KG1 (cell line): ENCODE measurements at places on chromosomes 16 and 17.
A peak's percentile ranks its signal among the peaks of the same experiment; 100 is the strongest.

GRCh38 chr17:79835953-79836509 is 3.2 kb downstream of the CBX4 start:
- no peak for DNase-seq

DNA sequence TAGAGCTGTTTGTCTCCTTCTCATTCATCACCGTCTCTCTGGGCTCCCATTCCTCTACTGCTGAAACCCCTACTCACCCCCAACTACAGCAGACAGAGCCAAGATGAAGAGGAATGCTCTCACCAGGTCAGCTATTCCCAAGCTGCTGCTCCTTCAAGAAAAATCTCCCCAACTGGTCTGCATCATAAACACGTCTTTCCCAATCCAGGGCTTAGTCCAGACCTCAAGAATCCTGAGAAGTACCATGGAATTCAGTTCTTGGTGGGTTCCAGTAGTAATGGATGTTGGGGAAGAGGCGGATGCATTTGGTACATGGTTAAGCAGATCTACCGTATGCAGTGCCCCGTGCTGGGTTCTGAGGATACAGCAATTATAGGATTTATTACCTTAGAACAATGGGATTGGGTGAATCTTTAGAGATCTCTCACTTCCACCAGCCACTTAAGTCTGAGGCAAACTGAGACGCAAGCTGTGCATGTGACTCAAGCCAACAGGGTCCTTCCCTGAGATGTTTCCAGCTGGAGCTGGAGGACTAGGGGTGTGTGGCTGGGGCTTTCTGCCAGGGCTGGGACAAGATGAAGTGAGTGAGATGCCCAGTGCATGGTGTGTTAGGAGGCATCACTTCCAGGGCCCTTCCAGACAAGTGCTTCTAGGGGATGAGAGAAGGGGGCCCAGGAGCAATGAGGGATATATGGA is 232.7 kb upstream of the CDH5 start:
- DNase-seq, result no peak

- DNase-seq, result no peak
These were observed 351.7 kb downstream of the FOXL1 start for GRCh38 chr16:86930001-86930400.

DNA sequence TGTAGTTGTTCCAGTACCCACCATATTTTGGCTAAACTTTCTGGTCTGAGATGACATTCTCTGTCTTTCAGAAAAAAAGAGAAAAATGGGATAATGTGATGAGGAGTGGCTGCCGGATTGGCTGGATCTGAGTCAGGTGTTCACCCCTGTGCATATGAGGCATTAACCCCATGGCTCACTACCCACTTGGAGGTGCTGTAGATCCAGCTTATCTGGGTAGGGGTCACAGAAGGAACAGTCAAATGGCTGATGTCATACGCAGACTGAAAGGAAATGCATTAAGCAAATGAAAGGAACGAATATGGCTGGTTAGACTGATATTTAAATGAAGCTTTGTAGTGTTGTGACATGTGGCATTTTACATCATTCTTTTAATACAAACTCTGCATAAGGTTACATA is 17.3 kb downstream of the MAP2K6 start:
- DNase-seq, result no peak

DNA sequence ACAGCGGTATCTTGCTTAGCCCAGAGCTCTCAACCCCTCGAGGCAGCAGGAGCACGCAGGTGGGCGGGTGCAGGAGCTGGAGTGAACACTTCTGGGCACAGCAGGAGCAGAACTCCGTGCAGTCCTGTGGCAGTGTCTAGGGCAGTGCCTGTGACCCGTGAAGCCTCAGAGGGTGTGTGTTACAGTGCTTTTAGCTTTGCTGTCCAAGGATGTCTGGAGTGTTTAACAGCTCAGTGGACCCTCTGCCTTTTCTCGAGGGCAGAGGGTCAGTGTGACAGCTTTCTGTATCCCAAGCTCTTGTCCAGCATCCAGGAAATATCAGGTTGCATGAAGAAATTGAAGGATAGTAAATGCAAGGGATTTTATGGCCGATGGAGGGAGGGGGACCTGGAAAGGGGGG is 16.4 kb upstream of the SSTR5 start:
- no peak for DNase-seq

GRCh38 chr17:16085066-16085699 is 85.6 kb downstream of the TTC19 start:
- no peak for DNase-seq

GRCh38 chr17:47776330-47777197 is 43.5 kb downstream of the TBX21 start:
- DNase-seq, result no peak

DNA sequence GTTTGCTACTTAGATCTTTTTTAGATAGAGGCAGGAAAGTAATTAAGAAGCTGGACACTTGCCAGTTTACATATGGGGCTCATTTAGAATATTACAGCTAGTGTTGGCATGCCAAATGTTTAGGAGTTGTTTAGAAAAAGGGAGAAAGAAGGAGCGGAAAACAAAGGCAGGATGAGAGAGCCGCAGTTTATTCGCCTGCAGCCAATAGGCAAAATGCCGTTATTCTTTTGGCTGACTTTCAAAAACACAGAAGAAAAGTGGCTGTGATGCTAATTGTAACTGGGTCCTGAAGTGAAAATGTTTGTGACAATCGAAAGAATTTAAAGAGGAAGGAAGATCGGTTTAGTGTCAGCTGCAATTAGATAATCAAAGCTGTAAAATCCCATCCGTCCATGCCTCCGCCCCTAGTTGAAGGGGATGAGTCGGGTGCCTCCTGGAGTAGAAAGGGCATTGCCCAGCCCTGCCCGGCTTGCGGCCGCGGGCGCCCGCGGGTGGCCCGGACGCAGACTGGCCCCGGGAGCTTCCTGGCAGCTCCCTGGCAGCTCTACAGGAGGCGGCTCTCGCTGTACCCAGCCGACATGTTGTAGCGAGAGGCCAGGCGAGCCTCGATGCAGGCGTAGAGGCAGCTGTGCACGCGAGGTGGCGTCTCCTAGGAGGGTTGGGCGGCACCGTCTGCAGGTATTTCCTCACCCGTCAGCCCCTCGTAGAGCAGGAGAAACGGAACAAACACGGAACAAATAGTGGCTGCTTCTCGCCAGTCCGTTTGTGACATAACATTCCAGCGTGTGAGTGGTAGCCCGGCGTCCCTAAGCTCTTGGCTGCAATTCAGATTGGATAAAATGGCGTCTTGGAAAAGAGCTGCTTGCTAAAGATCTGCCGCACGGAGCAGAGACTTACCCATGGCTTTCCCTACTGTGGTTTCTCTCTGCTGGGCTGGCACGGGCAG is 82.2 kb downstream of the TNRC6C start:
- no peak for DNase-seq

DNA sequence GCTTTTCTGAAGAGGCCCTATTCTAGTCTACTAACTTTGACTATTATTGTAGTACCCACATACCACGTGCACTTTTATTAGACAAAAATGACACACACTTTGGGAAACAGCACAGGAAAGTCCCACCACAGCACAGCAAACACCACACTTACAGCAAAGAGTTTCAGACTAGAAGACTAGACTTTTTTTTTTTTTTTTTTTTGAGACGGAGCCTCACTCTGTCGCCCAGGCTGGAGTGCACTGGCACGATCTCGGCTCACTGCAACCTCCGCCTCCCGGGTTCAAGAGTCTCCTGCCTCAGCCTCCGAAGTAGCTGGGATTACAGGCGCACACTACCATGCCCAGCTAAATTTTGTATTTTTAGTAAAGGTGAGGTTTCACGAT is 20.1 kb downstream of the YWHAE start:
- no peak for DNase-seq

DNA sequence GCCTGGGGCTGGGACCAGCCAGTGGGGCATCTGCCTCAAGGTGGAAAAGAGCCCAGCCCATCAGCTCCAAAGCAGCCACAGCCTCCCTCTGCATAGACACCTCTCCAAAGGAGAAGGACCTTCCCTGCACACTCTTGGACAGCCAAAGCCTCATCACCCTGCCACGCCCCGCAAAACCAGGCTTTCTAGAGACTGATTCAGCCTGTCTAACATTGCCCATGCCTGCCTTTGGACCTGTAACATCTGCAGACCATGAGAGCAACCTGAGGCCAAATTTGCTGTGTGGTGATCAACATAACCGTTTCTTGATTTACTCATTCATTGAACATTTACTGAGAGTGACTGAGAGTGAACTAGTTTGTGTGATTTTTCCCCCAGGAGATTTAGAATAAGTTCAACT is 219.7 kb upstream of the HSBP1 start:
- DNase-seq, result no peak

- no peak for DNase-seq
These were observed 49.2 kb downstream of the MYH11 start for GRCh38 chr16:15807603-15808009.

- DNase-seq, result peak; percentile 7
These were observed 32.9 kb downstream of the SNX29 start for GRCh38 chr16:12009462-12009861.

DNA sequence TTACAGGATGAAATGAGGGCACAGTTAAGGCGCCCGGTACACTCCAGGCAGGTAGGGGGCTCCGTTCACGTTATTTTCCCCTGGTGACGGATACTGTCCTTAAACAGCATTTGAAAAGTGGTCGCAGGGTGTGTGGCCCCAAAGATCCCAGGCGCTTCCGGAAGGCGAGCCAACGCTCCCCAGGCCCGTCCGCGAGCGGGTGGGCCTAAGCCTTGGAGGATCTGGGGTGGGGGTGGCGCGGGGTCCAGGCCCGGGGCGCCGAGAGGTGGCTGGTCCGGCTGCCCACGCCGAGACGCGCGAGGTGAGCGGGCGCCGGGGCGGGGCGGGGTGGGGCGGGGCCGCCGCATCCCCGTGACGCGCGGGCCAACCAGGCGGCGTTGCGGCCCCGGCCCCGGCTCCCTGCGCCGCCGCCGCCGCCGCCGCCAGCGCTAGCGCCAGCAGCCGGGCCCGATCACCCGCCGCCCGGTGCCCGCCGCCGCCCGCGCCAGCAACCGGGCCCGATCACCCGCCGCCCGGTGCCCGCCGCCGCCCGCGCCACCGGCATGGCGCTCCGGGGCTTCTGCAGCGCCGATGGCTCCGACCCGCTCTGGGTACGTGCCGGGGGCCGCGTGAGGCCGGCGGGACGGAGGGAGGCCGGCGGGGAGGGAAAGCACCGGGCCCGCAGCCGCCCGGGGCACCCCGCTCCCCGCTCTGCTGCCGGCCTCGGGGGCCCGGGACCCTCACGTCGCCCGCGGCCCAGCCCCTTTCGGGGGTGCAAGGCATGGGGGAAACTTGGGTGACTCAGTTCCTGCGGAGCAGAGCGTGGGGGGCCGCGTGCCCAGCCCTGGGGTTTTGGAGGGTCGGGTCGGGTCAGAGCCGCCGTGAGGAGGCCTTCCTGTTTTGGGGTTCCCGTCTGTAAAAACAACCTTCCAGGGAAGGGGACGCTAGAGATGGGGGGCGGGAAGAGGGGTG is at the start of gene ABCC1:
TSS of gene ABCC1 (plus strand) at position 407 of the 951 bp plus-strand sequence. CDS start at position 543, 136 bp downstream.
- DNase-seq, result peak; percentile 26

GRCh38 chr17:11944587-11944986 is 52.7 kb downstream of the ZNF18 start:
- DNase-seq, result no peak

DNA sequence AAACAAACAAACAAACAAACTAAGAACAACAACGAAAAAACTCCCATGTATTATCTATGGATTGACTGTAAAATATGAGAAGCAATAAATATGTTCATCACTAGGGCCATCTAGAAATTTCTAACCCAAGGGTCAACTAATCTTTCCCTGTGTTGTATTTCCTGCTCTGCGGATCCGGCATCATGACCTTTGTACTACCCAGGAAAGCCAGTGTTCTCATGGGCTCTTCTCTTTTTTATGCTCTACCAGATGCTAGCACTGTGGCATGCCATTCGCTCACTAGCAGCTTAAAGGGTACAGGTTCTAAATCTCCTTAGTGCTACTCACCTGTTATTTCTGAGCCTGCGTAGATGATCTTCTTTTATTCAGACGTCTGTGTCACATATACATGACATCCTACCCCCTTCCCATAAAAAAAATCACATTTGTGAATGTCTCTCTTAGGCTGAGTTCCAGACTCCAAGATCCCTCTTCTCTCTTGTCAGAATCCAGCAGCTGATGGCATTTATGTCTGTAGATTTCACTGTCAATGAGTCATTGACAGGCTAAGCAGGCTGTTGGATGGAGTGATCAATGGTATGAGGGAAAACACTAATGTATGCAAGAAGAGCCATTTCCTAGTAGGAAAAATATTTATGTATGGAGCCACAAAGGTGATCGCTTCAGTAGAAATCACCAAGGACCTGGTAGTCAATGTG is 100.0 kb downstream of the WWOX start:
- no peak for DNase-seq

GRCh38 chr17:42679492-42680330 is 1.9 kb downstream of the CCR10 start:
- peak; percentile 38 for DNase-seq
